ENCODE measurements at places on chromosomes 16 and 17.
A peak's percentile ranks its signal among the peaks of the same experiment; 100 is the strongest.

- peak; percentile 53 for DNase-seq
These were observed 400.0 kb downstream of the SOX9 start for GRCh38 chr17:72520665-72521303.

GRCh38 chr17:35568561-35568960 is 7.9 kb upstream of the SLFN14 start:
- no peak for DNase-seq

GRCh38 chr17:65173284-65173793 is 36.2 kb downstream of the RGS9 start:
- no peak for DNase-seq

DNA sequence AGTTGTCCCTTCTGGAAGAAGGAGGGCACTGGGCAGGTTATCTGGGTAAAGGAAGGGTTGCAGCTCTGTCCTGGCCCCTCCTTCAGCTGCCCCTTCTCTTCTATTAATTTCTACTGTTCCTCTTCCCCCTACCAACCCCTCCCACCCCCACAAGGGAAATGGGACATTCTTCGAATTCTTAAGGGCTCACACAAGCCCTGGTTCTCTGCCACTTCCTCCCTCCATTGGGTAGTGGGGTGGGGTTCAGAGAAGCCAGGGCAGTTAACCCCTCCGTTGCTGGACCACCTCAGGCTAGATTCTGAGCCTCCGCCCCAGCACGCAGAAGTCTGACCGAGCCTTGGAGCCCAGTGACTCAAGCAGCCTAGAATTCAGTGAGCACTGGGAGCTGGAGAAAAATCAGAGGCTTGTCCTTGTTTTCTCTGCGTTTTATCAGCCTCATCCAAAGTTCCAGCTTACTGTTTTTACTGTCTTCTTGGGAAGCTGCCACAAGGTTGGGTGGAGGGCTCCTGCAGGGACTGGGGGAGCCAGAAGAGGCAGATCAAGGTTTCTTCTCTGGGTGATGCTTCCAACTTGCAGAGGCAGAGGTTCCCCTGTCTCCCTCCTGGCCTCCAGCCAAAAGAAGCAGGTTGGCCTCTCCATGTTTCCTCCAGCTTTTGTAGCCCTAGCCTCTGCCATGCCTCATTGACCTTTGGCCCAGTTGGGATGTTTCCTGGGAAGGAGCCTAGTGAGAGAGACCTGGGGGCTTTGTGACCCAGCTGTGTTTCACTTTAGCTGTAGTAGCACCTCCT is 10.2 kb downstream of the LASP1 start:
- DNase-seq: peak; percentile 79

DNA sequence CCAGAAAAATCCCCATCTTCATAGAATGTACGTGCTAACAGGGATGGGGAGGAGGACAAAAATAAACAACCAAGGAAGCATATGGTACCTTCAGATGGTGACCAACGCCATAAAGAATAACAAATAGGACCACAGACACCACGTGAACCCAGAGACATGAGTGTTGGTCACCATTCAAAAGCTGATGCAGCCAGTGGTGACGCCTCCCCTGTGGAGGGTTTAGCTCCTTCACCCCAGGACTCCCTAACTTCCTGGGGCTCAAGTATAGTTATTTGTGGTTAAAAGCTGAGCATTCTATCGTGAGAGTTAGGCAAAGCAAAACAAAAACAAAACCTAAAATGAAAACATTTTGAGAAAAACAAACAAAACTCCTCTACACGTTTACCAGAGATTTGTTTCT is 184.7 kb downstream of the SOX9 start:
- DNase-seq: no peak

GRCh38 chr16:50267151-50267631 is 840 bp downstream of the ADCY7 start:
- no peak for DNase-seq

GRCh38 chr17:4908711-4909496 is 6.0 kb upstream of the CHRNE start:
- DNase-seq: peak; percentile 86

Data from spinal cord (tissue), 10 donors.